HEK293T (cell line): ENCODE measurements at places on chromosomes 11 and 22.

- no peak for DNase-seq
These were observed 17.1 kb downstream of the MIAT start for GRCh38 chr22:26674211-26675190.

- DNase-seq: no peak
These were observed 10.6 kb downstream of the PIK3IP1 start for GRCh38 chr22:31281733-31282132.

DNA sequence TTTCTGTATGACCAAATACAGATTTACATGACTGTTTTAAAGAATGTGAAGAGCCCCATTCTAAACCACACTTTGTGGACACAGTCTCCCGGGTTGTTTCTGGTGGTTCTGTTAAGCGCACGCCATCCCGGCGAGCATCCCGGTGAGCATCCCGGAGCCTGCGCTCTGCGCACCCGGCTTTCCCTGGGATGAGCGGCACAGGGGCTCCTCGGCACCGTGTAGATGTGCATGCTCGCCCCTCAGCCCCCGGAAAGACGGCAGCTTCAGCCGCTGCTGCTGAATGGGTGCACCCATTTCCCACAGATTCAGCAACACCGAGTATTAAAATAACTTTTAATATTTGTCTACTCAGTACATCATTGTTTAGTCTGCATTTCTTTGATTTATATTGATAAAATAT, 36.0 kb downstream of the GLB1L2 start:
- DNase-seq: no peak

- DNase-seq: no peak
These were observed 134.0 kb downstream of the HIPK3 start for GRCh38 chr11:33390944-33391892.

DNA sequence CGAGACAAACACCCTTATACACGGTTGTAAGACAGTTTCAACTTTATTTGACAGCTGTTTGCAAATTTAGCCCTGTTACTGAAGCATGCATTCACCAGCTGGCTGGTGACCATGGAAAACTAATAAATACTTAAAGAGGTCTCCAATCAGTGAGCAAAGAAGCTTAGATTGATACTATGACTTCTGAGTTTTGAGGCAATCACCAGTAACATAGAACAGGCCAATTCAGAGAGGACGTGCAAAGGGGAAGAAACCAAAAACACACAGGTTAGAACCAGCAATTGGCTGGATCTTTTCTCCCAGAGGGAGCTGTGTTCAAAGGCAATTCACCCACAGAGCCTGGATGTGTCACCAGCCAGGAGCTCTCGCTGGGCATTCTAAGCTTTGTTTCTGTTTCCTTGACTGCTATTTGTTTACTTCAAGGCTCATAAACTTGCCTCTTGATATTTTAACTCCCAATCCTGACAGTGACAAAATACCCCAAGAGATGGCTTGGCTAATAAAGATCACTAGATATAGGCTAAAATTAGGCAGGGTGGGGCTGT, 113.6 kb upstream of the MTMR2 start:
- DNase-seq: peak; percentile 22

GRCh38 chr11:94673386-94673785, 94.8 kb upstream of the AMOTL1 start:
- no peak for DNase-seq

DNA sequence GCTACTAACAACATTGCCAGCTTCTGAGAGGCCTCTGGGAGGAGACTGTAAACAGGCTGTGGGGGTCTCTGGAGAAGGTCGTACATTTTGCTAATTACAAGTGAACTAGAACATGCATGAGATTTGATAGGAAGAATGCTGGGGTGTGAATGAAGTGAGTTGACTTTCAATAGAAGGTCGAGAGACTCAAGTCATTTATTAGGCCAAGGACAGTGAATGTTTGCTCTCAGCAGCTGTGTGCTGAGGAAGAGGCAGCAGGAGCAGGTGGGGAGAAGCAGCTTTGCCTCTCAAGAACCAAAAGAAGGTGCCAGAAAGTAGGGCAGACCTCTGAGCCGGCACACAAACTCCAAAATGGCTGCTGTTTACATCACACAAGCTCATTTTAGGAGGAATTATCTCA, 91.7 kb downstream of the PIWIL4 start:
- no peak for DNase-seq

GRCh38 chr11:128893578-128894285, 2.6 kb downstream of the KCNJ5 start:
- DNase-seq: no peak

GRCh38 chr11:80816966-80817365, 1376.1 kb upstream of the TENM4 start:
- DNase-seq: no peak

DNA sequence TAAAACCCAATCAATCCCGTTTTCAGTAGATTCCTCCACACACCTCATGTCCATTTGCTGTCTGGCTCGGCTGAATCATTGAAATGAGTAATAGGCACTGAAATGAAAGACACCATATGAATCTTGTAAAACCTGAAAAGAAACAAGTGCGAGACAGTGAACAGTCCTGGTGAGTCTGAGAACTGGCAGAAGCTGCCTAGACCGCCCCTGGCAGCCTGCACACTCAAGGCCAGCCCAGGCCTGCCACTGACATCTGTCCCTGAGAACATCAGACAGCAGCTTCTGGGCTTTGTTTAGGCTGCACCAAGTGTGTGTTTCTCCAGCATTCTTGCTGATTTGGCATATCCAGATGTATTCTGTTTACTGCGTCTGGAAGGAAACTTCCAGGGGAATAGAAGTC, 44.8 kb downstream of the ENDOD1 start:
- DNase-seq: no peak

DNA sequence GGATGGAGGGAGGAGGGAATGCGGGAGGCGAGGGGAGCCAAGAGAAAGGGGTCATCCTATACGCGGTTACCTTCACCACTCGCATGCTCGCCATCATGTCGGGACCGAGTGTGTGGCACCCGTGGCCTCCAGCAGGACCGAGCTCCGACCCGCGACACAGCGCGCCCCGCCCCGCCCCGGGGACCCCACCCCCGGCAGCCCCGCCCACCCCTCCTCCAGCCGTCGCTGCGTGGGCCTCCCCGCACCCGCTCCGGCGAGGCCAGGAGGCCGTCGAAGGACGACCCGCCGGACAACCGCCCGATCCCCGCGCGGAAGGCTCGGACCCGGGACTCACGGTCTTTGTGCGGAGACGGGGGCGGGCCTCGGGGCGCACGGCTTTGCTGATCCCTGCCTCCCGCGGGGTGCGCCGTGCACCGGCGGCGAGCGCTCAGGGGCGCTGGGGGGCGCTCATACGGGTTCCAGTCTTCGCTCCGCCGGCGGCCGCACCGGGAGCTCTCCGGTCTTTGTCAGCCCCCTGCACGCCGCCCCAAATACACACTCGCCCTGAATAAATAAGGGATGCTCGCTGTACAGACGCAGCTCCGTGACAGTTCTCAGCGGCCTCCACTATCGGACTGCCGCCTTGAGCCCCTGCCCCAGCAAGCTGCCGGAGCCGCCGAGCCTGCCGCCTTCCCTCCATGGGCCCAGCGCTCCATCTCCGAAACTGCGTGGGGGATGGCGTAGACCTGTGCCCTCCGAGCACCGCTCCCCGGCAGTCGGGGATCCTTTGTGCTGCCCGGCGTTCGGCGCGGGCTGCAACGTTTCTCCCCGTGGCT, at the start of gene UBE2L6:
UBE2L6 (minus strand) TSS at position 158 of the 815 bp plus-strand sequence; CDS start at position 97, 61 bp downstream.
- peak; percentile 87 for DNase-seq

GRCh38 chr11:84899740-84900139, 727.4 kb downstream of the DLG2 start:
- DNase-seq: peak; percentile 10
